ENCODE measurements at places on chromosomes 5 and 9.

- DNase-seq = no peak
Measured at GRCh38 chr9:114591291-114591787, 3.8 kb downstream of the ATP6V1G1 start.

- DNase-seq = no peak
Measured at GRCh38 chr5:65695162-65695755, 26.6 kb downstream of the SGTB start.

DNA sequence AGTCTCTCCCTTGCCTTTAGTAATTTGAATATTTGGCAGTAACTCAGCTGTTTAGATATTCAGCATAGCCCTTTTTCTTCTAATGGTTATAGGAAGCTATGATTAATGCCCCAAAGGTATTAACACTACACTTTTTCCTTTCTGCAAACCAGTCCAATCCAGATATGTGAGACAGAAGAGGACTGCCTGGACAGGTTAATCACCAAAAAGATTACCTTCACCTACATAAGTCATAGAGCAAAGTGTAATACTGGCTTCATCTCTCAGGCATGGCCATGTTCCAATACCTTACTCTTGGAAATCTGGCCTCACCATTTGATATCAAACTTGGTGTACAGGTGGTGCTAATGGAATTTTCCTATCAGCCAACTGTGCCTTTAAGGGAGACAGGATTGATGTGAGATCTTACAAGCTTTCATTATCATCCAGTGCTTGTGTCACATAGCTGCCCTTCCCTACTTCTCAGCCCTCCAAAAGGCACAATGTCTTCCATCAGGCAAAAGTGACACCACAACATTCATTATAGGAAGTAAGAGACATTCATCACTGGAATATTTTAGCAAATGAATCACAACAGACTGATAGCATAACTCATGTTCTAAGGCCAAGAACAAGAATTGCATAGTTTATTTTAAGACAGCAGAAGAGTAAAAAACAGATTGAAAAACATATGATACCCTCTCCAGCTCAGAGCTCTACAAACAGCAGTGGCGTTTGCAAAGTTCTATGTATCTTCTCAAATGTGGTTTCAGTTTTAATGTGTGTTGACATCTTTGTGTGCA is 91.2 kb upstream of the PAM start:
- DNase-seq = no peak

GRCh38 chr5:149422366-149423048 is 43.4 kb upstream of the IL17B start:
- peak; percentile 64 for DNase-seq

- DNase-seq = no peak
Measured at GRCh38 chr5:59542851-59543820, 350.4 kb downstream of the PDE4D start.

DNA sequence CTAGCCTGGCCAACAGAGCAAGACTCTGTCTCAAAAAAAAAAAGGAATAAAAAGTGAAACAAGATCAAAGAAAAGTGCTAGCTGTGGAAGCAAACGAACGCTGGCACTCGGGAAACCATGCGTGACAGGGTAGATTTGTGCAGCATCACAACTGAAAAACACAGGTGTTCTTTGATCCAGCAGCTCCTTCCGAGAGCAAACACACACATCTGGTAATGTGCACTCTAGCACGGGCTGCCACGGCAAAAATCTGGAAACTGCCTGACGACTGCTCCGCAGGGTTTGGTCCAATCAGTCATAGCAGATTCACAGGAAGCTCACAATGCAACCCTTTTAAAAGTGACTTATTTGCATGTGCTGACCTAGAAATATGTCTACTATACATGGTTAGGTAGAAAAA is 80.0 kb downstream of the SYK start:
- DNase-seq = no peak

DNA sequence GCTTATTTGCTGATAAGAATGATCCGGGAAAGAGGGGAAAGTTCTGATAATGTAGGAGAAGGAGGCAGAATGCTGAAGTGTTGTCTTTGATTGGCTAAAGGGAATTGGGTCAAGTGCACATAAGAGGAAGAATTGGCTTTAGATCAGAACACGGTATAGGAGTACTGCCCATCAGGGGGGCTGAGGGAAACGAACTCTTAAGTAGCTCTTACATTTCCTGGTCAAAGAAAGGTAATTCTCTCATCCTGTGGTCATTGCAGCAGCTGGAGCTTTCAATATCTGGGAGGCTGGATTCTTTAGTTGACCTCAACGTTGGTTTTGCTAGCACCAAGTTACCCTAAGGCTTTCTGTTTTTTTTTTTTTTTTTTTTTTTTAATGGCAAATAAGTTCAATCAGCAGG is 178.7 kb upstream of the NR3C1 start:
- no peak for DNase-seq

- DNase-seq = no peak
Measured at GRCh38 chr9:121851641-121852091, 200.2 kb downstream of the DAB2IP start.

- peak; percentile 27 for DNase-seq
Measured at GRCh38 chr5:105506692-105507277, 1944.2 kb upstream of the NUDT12 start.

- no peak for DNase-seq
Measured at GRCh38 chr9:109499093-109499630, 1.1 kb upstream of the PTPN3 start.

DNA sequence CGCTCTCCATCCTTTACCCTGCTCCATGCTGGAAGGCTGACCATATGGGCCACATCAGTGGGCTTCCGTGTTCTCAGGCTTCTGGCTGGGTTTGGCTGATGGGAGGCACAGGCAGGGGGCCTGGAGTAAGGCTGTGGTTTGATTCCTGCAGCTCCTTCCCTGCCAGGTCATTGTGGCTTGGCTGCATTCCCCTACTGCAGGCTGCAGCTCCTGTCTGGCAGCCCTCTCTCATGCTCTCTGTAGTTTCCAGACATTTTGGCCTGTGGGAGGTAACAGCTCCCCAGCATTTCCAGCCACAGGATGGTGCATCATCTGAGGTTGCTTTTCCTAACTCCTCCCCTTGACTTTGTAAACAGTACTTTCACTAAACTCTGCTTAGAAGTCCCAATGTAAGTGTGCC is 102.0 kb upstream of the PTPN3 start:
- DNase-seq = no peak

DNA sequence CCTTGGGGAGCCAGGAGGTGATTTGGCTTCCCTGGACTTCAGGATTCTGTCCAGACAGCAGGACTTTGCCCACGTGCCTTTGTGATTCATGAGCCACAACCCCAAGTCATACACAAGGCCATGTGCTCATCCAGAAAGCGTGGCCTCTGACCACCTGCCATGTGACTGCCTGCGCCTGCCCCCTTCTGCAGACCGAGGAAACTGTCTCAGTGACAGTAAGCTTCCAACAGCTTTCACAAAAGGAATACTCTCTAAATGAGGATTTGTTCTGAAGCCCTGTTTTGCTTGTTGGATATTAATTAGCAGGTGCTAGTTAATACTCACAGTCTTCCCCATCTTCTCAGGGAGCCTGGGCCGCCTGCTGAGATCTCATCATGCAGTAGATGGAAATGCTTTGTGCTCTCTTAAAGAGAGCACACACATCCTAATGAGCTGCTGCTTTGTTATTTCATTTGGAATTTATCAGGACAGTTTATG is 36.9 kb upstream of the ANGPTL2 start:
- DNase-seq = peak; percentile 68

DNA sequence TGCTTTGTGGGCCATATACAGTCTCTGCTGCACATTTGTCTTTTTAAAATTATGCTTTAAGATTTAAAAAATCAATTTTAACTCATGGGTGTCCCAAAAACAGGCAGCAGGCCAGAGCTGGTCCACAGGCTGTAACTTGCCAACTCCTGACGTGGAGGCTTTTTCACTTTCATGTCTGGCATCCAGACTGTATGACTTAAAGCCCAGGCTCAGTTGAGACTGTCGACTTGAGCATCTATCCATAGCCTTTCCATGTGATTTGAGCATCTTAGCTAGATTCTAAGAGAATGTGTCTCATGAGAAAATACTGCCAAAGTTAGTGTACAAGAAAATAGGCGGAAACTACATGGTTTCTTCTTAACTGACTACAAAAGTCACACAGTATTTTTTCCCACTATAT is 559.0 kb upstream of the TUSC1 start:
- no peak for DNase-seq

- peak; percentile 78 for DNase-seq
Measured at GRCh38 chr5:33441241-33442177, 744 bp downstream of the TARS1 start.

- no peak for DNase-seq
Measured at GRCh38 chr9:126166866-126167265, 159.8 kb upstream of the MVB12B start.

DNA sequence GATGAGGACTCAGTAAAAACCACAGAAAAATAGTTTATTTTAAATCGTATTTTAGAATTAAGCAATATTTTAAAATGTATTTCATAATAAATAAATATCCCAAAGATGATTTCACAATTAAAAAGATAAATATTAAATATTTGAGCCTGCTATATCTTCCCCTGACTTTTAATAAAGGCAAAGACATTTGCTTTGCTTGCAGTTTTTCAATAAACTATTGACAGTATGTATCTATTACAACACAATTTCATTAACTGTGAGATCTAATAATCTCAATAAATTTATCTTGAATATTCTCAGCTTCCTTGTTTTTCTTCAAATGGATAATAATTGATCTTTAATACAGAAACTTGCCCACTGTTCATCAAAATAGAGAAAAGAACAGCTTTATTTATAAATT is 186.2 kb upstream of the TARS1 start:
- no peak for DNase-seq

DNA sequence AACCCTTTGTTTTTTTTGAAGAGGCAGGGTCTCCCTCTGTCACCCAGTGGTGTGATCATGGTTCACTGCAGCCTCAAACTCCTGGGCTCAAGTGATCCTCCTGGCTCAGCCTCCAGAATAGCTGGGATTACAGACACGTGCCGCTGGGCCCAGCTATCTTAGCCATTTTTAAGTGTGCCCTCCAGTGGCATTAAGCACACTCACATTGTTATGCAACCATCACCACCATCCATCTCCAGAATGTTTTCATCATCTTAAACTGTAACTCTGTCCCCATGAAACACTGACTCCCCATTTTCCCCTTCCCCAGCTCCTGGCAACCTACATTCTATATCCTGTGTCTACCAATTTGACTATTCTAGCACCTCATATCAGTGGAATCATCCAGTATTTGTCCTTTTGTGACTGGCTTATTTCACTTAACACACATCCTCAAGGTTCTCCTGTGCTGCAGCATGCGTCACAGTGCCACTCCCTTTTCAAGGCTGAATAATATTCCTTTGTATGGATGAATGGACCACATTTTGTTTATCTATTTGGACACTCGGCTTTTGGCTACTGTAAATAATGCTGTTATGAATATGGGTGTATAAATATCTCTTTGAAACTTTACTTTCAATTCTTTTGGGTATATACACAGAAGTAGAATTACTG is 12.5 kb upstream of the RAPGEF1 start:
- DNase-seq = no peak

- no peak for DNase-seq
Measured at GRCh38 chr9:109122726-109123621, 3.2 kb upstream of the TMEM245 start.

GRCh38 chr9:71683598-71684235 is 84.6 kb downstream of the CEMIP2 start:
- DNase-seq = no peak

- no peak for DNase-seq
Measured at GRCh38 chr5:97846643-97847042, 663.6 kb upstream of the RIOK2 start.

DNA sequence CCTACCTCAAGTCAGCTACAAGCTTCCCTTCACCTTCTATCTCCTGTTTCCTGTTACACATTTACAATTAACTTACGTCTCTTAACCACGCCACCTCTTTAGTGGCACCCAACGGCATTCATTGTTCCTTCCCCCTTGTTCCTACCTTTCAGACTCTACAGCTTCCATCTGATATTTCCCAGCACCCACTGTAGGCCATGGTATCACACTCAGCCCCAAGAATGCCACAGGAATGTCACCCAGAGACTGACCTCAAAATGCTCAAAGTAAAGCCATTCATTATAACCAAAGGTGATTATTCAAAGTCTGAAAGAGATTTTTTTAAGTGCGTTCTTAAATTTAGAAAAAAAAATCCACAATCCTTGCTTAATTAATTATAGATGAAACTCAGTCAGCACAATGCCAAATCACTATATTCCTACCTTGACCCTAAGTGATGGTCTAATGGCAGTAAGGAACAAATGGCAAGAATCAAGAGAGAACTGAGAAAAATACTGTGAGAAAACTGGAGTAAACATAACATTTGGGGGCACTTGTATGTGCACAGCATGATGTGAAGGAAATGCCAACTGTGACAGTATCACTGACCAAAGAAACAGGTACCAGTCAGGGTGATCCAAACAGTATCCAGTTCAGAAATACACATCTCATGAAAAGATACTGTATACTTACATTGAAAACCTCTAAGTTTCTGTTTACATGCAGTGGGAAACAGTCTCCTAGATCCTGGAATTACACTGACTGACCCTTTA is 52.1 kb downstream of the CTNND2 start:
- DNase-seq = no peak

- DNase-seq = no peak
Measured at GRCh38 chr5:134463991-134464760, 52.5 kb upstream of the CDKN2AIPNL start.

GRCh38 chr9:28127101-28127500 is 553.8 kb upstream of the C9orf72 start:
- DNase-seq = no peak

GRCh38 chr9:120436446-120436845 is 143.5 kb downstream of the CDK5RAP2 start:
- no peak for DNase-seq

GRCh38 chr9:20376731-20377375 is 245.4 kb downstream of the MLLT3 start:
- no peak for DNase-seq

- DNase-seq = no peak
Measured at GRCh38 chr5:92418341-92418740, 1035.2 kb upstream of the ARRDC3 start.

DNA sequence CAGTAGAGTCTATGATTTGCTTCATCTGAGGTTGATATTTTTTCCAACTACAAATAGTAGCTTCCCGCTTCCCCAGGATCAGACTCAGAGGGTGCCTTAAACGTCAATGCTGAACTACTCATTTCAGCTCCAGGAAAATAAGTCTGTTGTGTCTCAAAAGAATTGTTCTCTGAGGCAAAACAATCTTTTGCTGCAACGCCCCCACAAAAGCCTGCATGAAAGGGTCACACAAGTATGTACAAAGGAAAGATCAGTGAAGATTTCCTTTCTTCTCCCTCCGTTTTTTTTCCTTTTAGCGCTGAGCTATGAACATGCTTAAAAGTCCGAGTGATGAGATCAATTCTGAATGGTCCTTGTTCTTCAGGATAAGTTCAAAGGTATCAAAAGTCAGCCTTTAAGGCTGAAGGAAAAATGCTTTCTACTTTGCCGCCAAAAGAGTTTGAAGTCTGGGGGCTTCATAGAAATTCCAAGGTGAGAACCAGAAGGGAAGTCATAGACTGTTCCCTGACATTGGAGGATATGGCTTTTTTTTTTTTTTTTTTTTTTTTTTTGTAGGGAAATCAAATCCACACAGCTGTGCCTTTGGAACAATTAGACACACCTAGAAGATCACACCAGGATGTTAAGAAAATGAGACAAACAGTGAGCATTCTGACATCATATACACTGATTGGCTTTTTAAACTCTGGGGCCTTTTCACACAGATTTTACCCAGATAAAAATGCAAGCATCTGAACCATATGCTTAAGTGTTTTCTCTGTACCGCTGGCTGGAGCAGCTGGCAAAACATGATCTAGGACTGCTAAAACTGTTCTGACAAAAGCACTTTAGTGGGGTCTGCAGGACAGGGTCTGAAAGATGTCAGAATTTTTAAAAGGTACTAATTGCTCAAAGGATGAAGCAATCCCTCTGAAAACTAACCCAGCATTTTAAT is 329.3 kb downstream of the ENC1 start:
- DNase-seq = no peak

GRCh38 chr5:72785801-72786200 is 30.7 kb upstream of the TNPO1 start:
- DNase-seq = no peak
